ENCODE measurements at places on chromosomes 7 and 10.

DNA sequence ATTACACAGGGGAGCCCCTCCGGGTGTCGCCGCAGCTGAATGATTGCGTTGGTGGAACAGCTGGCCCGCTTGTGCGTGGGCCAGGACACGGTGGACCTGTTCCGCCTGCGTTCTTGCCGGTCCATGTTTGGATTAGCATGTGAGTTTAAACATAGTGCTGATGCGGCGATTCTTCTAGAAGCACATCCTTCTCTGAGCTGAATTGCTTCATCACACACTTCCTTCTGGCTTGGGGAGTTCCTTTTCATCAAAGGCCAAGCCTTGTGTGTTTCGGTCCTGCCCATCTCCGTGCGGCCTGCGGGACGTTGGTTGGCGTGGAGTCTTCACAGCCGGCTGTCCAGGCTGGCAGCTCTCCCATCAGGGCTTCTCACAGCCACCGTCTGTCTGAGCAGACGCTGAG lies 45.5 kb upstream of the SLC29A4 start:
- no peak for DNase-seq

- peak; percentile 8 for DNase-seq
These were observed 46.9 kb downstream of the AHCYL2 start for GRCh38 chr7:129271500-129272355.

GRCh38 chr10:15293862-15294842 lies 76.9 kb downstream of the FAM171A1 start:
- DNase-seq, result no peak

DNA sequence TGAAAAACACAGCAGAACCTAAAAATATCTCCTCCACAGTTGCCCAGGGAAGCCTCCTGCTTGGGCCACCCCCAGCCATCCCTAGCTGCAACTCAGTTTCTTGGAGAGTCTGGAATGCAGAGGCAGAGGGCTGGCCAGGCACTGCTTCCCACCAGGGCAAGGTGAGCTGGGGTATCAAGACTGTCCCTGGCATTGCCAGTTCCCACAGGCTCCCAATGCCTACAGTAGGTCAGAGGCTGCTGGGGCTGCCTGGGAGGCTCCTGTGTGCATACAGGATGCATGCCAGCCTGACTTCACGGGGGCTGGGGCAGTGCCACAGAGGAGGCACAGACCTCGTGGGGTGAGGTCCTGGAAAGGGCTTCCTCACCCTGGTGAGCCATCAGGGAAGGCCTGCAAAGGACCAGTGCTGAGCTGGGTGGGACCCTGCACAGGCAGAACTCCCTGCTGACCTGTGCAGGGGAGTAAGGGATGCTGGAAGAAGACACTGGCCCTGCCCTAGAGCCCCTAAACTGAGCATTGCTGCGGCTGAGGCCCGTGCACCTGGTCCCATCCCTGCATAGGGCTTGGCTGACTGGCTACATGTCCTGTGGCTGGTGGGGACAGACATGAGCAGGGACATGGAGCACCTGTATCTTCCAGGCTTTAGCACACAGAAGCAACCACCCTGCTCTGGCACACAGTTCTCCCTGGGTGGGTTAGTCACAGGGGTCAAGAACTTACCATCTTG lies 121.9 kb upstream of the RET start:
- no peak for DNase-seq

DNA sequence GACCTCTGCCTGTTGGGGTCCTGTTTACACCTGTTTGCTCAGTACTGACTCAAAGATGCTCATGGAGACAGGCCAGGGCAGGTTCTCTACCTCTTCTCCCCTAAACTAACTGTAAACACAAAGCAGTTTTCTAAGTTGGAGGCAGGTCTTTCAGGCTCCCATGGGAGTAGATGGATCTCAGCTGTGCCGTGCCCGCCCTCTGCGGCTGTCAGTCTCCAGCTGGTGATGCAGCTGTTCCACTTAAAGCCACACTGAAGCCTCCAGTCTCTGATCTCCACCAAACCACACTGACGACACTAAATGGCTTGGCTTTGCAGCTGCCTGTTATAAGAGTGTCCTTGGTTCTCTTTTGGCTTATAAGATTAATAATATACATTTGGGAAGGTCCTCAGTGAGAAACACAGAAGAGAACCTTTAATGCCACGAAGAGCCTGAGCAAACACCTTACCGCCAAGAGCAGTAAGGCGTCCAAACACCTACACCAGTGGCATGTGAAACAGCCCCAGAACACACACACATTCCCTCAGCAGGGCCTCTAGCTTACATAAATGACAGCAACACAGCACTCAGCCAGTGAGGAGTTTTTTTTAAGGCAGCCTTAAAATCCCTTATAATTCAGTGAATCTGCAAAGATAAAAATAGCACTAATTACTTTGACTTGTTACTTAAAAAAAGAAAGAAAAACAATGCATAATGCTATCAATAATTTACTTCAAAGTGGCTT lies 60.4 kb upstream of the KCNIP2 start:
- no peak for DNase-seq

- peak; percentile 32 for DNase-seq
These were observed 119.7 kb downstream of the ABLIM1 start for GRCh38 chr10:114538181-114538906.

GRCh38 chr10:132945894-132946255 lies 3.5 kb upstream of the CFAP46 start:
- DNase-seq, result no peak

DNA sequence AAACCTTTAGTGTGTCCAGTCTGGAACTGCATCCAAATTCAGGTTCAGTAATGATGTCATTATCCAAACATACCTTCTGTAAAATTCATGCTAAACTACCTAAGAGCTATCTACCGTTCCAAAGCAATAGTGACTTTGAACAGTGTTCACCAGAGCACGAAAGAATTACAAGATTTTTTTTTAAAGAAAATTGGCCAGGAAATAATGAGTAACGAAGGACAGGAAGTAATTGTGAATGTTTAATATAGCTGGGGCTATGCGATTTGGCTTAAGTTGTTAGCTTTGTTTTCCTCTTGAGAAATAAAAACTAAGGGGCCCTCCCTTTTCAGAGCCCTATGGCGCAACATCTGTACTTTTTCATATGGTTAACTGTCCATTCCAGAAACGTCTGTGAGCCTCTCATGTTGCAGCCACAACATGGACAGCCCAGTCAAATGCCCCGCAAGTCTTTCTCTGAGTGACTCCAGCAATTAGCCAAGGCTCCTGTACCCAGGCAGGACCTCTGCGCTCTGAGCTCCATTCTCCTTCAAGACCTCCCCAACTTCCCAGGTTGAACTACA lies 694 bp upstream of the FAS start:
- DNase-seq, result no peak

- no peak for DNase-seq
These were observed 102.6 kb downstream of the SH3PXD2A start for GRCh38 chr10:103752680-103753248.

GRCh38 chr7:27170426-27171324 lies 3.4 kb downstream of the HOXA10 start:
- no peak for DNase-seq

DNA sequence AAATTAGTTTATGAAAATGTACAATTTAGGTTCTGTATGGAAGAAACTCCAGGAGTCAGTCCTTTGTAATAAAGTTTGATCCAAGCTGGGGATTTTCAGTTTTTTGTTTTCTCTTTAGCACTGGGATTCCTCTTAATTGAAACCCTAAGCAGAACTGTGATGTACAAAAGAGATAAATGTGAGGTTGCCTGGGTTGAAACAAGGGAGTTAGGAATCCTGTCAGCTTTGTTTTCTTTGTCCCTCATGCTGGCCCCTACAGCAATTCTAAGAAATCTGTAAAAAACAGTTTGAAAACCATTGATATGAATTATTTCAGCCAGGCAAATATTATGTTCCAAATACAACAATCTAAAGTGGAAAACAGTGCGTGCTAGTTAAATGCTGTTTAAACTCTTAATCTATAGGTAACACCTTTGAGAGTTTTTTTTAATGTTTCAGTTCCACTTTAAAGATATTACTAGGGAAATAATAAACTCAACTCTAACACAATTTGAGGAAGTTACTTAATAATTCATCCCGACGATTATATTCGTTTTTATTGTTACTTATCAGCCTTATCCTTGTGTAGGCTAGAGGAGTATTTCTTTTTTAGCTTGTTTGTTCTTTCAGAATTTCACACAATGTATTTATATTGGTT lies 65.3 kb downstream of the SGCE start:
- DNase-seq, result no peak

- DNase-seq, result no peak
These were observed 67.8 kb downstream of the FRMPD2 start for GRCh38 chr10:48206482-48207250.

DNA sequence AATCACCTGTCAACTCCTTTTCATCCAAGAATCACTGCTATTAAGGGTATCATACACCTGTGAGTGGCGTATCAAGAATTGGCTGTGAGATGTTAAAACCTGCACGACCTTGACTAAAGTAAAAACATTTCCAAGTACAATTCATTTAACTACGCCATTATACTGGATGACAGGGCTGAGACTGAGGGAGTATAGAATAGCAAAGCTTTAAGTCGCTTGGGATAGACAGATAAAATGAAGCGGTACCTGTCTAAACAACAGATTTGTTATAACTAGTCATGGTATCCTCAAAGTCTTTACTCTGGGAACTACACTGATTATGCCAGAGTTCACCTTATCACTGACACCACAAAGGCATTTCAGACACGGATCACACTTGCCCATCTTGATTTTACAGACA lies 366.1 kb upstream of the LRRN3 start:
- no peak for DNase-seq

- DNase-seq, result no peak
These were observed 54.7 kb upstream of the VWC2 start for GRCh38 chr7:49718760-49719159.

DNA sequence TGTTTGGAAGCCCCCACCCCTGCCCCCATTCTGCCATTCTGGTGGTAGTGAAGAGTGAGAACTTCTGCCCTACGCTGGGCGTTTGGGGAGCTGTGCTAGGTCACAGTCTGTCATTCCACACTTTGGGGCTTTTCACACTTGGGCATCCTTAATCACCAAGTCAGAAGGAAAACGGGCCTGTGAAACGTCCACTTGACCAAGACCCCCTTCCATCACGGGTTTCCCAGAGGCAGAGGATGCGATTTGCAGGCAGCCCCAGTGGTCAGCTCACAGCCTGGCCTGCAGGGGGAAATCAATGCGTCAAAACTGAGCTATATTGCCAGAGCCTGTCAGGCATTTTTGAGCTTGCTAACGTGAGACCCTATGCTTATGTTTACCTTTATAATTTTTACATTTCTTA lies 663.3 kb upstream of the MGMT start:
- DNase-seq, result no peak

DNA sequence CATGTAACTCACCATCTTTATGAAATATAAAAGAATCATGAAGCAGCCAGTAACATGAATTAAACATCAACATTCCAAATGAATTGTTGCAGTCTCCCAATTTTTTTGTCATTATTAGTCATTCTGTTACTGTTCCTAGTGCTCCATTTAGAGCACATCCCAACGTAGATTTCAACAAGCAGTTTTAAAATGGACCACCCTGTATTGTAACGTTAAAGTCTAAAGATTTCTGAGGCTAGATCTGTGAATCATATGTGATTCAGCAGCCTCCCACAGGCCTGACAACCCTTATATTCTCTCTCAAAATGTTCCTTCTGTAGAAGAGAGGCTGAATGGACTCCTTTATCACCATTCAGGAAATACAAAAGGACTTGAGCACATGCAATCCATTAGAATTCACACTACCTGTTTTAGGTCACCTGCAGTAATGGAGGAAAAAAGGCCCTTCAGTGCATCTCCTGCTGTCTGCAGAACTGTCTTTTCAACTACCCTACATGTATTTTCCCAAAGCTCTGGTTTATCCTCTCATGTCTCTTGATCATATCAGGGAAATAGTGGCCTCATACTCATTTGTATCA lies 81.4 kb downstream of the CACNA2D1 start:
- no peak for DNase-seq

DNA sequence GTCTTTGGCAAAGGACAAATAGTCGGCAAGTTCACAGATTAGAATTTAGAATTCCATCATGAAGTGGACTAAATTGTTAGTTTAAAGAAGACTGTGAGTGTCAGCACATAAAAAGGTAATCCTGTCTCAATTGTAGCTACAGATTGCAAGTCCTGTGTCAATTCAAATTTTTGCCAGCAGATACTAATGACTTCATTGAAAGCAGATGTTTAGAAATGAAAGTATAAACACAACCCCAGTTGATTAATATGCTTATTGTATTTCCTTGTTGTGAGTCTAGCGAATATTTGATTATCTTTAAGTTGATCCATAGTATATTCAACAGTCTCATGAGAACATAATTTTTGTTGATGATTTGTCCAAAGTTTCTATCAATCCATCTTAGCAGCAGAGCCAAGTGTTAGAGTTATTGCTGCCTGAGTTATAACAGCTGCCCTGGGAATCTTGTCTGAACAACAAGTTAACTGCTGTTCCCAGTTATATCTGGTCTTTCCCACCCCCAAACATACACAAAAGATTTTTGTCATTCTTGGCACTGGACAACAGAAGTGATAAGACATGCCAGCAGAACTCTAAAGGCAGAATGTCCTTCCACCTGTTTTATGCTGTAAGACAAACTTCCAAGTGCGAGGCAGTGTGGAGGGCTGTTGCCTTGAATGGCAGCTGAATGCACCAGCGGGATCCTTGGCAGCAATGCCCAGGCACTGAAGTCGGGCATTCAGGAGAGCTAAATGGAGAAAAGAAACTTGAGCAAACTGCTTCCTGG lies 21.3 kb upstream of the HERPUD2 start:
- no peak for DNase-seq

- DNase-seq, result no peak
These were observed at the start of gene CAMK2B for GRCh38 chr7:44325201-44325671. TSS of gene CAMK2B (minus strand) at chr7:44325594. CDS start at chr7:44325421, 173 bp downstream.

GRCh38 chr10:7027237-7027912 lies 383.5 kb downstream of the SFMBT2 start:
- no peak for DNase-seq

DNA sequence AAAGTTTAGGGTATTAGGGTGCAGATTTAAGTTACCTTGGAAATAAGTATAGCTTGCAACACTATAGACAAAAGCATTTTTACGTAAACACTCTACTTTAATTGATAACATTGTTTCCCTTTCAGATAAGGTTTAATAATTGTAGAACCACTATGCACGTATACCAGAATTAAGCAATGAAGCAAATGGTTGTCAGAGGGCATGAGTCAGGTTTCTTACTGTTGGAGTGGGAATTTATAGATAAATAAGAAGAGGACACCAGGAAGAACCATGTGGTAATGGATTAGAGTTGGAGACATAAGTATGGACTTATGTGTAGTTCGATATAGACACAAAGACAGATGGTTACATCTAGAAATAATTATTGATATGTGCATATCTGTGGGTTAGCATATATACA lies 355.6 kb downstream of the ETV1 start:
- no peak for DNase-seq

- no peak for DNase-seq
These were observed 49.5 kb upstream of the SAMD8 start for GRCh38 chr10:75061709-75062505.

GRCh38 chr10:110528224-110528996 lies 30.7 kb downstream of the DUSP5 start:
- no peak for DNase-seq

All from stimulated activated CD4-positive, alpha-beta T cell treated with anti-CD3 and anti-CD28 coated beads, Interleukin-15, amount 100 ng/mL, for 1 hour (primary cell).